Spinal cord (tissue), 10 donors: ENCODE measurements at places on chromosomes 6 and 20. TPM values are rescaled to one million over a fixed set of nuclear protein-coding genes. Genes with fewer than 3 reads are reported as not detected.

TP53INP2 gene
- 57.0 TPM for polyA plus RNA-seq

SMOC2 gene
- 8.3 TPM for polyA plus RNA-seq

RUNX2 gene
- 1.8 TPM for polyA plus RNA-seq

PRRT1 gene
- polyA plus RNA-seq = 17.7 TPM

KCNK16 gene
- not detected for polyA plus RNA-seq

APOBEC2 gene
- 0.44 TPM for polyA plus RNA-seq

IL20RA gene
- polyA plus RNA-seq = 1.1 TPM

PDE7B gene
- 8.4 TPM for polyA plus RNA-seq

PXDC1 gene
- polyA plus RNA-seq = 23.7 TPM

KHDC1L gene
- polyA plus RNA-seq = 1.6 TPM

OR12D3 gene
- not detected for polyA plus RNA-seq

PRKN gene
- polyA plus RNA-seq = 7.4 TPM

FHL5 gene
- polyA plus RNA-seq = 1.8 TPM

SLC32A1 gene
- 51.5 TPM for polyA plus RNA-seq

LY86 gene
- 5.9 TPM for polyA plus RNA-seq

OTOR gene
- 0.33 TPM for polyA plus RNA-seq

OR2H2 gene
- polyA plus RNA-seq = 2.0 TPM

RBBP8NL gene
- polyA plus RNA-seq = not detected

NKAIN4 gene
- 126 TPM for polyA plus RNA-seq

FAM210B gene
- polyA plus RNA-seq = 25.4 TPM

RBPJL gene
- polyA plus RNA-seq = 0.53 TPM

ZNF391 gene
- 9.3 TPM for polyA plus RNA-seq

COL12A1 gene
- 46.0 TPM for polyA plus RNA-seq

CRISP2 gene
- 2.6 TPM for polyA plus RNA-seq

BTNL2 gene
- polyA plus RNA-seq = 0.67 TPM

LY6G6C gene
- 0.71 TPM for polyA plus RNA-seq

VGLL2 gene
- 0.71 TPM for polyA plus RNA-seq

GTSF1L gene
- not detected for polyA plus RNA-seq

USP49 gene
- polyA plus RNA-seq = 17.7 TPM

DOP1A gene
- 34.5 TPM for polyA plus RNA-seq

CDSN gene
- not detected for polyA plus RNA-seq

HLA-G gene
- polyA plus RNA-seq = 7.6 TPM

BAG2 gene
- polyA plus RNA-seq = 4.2 TPM

SLC35B3 gene
- polyA plus RNA-seq = 20.9 TPM

SLC23A2 gene
- polyA plus RNA-seq = 61.5 TPM

CTCFL gene
- 0.24 TPM for polyA plus RNA-seq

FABP7 gene
- polyA plus RNA-seq = 395 TPM

SLC29A1 gene
- polyA plus RNA-seq = 37.0 TPM

SLC2A4RG gene
- polyA plus RNA-seq = 79.1 TPM

RAD21L1 gene
- polyA plus RNA-seq = not detected

SLC25A27 gene
- polyA plus RNA-seq = 65.1 TPM

FAM209A gene
- not detected for polyA plus RNA-seq
